ENCODE measurements at places on chromosomes 2 and 18.

- DNase-seq = no peak
Observed at GRCh38 chr2:110973262-110973661, 147.5 kb upstream of the BCL2L11 start.

GRCh38 chr2:11942178-11942569 is 195.7 kb downstream of the LPIN1 start:
- DNase-seq = no peak

- no peak for DNase-seq
Observed at GRCh38 chr2:24253303-24253919, 78.6 kb downstream of the FAM228A start.

DNA sequence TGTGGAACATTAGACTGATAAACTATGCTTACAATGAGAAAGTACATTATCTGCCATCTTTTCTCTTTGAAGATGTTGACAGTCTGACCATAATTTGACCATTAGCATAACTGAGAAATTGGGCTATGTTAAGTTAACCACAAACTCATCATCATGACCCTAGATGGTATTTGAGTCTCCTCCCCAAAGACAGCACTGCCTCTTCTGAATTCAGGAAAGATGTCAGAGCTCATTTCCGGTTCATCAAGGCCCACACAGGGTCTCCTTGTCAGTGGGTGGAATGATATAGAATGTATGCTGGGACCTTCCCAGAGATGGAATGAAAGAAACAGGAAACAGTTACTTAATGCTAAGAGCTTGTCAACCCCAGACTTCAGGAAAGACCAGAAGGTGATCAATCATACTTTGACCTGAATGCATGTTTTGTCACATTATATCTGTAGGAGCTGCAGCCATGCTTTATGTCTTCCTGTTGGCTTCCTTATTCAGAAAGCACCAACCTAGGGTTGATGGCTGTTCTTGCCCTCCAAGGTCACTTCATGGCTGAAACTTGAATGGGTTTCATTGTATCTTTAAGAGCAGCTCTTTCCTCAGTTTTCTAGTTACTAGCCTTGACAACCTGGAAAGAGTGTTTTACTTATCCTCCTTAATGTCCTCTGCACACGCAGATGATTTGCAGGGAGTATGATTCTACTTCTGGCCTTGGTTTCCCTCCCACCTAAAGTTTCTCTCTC is 99.1 kb upstream of the NEUROD1 start:
- DNase-seq = no peak

GRCh38 chr2:128420131-128420530 is 101.5 kb upstream of the HS6ST1 start:
- DNase-seq = no peak

DNA sequence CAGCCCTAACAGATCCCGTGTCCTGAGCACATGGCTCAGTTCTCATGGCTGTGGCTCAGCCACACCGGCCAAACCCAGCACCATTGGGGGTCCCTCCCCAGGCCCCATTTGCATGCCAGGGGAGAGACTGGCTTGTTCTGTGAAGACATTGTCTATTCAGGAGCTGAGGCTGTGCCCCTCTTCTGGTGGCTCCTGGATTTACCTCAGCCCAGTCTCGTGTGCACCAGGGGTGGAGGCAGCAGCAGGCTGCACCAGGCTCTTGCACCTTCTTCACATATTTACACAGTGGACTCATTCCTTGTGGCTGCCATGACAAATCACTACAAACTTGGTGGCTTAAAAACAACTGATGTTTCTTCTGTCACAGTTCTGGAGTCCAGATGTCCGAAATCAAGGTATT is 92.4 kb upstream of the ITGA6 start:
- DNase-seq = no peak

DNA sequence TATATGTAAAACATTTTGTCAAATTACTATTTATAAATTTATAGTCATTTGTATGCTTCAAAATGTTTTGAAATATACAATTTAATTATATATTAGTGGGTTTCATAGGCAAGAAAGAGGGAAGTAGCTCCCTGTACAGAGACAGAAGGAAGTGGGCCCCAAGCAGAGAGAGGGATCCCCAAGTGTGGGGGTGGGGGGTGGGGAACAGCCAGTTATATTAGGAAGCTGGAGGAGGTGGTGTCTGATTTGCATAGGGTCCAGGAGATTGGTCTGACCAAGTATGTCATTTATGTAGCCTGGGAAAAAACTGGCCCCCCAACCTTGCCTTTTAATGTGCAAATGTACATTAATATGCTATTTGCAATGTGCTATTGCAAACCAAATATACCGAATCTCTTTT is 76.5 kb upstream of the ZSWIM2 start:
- DNase-seq = no peak

GRCh38 chr2:68838641-68839040 is 32.6 kb downstream of the BMP10 start:
- no peak for DNase-seq

DNA sequence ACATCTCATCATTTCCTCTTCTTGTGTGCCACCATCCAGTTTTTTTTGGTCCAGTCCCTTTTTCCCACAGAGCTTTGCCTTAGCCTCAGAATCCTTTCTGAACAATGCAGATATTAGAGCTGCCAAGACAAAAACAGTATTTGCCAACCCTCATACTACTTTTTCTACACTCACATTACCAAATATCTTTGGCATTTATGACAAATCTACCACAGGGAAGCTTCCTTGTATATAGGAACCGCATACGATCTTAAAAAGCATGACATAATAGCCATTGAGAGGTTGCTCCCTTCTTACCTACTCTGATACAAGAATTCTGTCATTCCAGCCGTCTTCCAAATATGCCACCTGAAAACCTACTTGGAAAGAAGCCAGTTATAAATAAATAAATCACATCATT is 9.4 kb downstream of the ZNF24 start:
- no peak for DNase-seq

GRCh38 chr18:50396005-50396660 is 21.3 kb downstream of the SKA1 start:
- DNase-seq = no peak

GRCh38 chr2:212958757-212959295 is 192.6 kb downstream of the IKZF2 start:
- no peak for DNase-seq

DNA sequence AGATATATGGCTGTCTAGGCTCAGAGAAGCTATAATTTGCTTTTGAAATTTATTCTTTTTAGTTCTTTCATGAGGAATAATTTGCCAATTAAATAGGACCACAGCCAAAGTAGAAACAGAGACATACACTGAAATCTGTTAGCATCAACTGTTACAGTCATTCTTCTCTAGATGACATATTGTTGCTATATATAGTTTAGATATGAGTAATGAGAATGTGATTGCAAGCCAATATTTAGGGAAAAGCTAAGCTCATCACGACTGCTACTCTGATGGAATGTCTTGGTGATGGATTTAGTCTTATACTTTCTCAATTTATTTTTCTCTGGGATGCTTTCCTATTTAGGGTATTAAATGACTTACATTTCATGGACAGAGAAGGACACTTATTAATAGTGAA is 259.1 kb downstream of the LNPK start:
- no peak for DNase-seq

DNA sequence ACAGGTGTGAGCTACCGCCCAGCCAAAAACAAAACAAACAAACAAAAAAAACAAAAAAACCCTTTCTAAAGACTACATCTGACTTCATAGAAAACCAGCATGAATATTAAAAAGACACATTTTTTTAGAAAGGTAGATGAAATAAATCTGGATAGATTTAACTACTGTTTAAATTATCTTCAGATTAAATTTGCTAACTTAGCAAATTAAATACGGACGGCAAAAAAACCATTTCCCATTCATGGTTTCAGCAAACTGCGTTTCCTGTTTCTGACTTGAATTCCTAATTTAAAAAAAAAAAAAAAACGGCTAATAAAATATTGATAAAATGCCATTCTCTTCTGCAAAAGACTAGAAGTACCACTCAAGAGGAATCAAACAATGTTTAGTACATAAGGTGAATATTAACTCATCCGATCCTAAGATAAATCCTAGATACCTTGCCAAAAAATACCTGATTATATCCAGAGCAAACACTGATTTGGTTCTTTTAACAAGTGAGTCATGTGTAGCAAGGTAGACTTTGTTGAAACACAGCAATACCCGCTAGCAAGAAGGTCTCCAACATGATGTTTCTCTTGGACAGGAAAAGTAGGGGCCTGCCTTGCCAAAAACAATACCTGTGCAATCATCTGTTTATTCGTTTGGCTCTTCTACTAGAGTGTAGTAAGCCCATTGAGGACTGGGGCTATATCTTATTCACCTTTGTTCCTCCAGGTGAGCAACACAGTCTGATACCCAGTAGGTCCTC is 96.2 kb downstream of the BARD1 start:
- DNase-seq = no peak

DNA sequence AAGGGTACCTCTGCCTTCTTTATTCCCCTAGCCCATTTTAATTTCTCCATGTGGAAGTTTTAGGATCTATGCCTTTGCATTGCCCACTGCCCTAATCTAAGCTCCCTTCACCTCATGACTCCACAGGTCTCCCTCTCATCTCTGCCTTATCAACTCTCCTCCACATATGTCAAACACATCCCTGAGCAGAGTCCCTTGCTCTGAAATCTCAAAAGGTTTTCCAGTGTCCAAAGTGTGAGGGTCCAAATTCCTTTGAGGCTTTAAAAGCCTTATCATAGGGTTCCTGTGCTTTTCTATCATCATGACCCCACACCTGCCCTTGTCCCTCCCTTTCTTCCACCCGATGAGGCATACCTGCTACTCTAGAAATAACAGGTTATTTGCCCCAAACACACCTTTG is 38.6 kb downstream of the SLC4A1AP start:
- no peak for DNase-seq

DNA sequence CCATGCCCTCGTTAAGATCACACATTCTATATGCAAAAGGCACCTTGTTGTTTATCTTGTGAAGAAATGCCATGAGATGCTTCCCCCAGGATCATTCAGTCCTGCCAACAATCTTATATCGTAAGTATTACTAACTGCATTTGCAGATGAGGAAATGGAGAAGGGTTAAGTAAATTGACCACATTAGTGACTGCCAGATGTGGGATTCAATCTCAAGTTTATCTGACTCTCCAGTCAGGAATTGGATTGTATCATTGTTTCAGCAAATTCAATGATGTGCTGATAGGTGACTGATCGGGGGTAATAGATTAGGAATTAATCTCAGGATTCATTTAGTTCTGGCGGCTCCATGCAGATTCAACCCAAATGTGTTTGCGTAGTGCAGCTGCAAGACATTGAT is 106.2 kb downstream of the CNTNAP5 start:
- no peak for DNase-seq

DNA sequence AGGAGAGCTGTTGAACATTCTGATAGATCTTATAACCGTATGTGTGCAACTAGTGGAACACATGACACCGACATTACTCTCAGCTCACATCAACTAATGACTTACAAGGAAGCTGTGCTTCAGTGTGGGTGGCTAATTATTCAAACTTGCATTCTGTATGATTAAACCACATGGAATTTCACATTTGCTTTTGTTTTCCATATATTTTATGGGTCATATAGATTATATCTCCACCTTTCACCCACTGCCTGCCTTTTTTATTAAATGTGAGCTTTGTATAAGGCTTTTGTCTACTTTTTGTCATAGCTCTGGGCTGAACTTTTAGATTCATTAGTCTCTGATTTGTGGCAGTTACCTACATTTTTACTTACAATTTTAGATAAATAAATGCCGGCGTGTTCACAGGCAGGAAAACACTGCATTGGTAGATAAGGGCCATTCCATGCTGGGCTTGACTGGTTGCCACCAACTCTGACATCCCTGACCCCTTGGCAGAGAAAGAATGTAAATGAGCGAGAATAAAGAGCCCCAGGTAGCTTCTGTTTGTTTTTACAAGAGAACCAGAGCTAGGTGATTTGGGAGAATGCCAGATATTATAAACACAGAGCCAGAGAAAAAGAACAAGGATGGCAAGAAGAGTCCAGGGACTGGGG is 35.7 kb downstream of the LYPD6 start:
- DNase-seq = no peak
